Activated gamma-delta T cell treated with anti-CD3 and anti-CD28 coated beads, Interleukin-2, amount 50 U/mL, for 16 hours (primary cell): ENCODE measurements at places on chromosomes 16 and 17.

GRCh38 chr17:71080937-71081336, 911.6 kb downstream of the KCNJ2 start:
- no peak for DNase-seq

- no peak for DNase-seq
Measured at GRCh38 chr16:70573451-70574121, 50.0 kb downstream of the SF3B3 start.

DNA sequence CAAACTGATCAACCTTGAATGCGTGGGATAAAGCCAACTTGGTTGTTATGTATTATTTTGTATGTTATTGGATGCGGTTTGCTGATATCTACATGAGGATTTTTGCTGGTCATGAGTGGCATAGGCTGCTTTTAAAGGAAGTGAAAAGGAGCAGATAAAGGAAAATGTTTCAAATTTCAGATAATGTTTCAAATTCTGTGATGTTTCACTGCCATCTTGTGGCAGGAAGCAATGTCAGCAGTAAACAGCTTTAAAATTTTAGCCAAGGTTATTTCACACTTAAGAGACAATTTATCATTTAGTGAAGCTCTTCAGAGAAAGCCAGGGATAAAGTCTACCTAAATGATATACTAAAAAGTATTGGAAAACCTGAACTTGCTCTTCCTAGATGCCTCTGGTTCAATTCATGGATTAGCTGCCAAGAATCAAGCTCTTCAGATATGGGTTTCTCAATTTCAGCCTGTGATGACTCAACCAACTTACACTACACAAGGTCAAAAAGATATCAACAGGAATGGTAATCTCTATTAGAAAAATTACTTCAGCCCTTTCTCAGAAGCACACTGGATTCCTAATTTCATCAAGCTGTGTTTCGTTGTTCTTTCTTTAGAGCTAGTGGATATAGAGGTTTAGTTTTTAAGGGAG, 136.0 kb upstream of the C17orf78 start:
- DNase-seq: no peak

DNA sequence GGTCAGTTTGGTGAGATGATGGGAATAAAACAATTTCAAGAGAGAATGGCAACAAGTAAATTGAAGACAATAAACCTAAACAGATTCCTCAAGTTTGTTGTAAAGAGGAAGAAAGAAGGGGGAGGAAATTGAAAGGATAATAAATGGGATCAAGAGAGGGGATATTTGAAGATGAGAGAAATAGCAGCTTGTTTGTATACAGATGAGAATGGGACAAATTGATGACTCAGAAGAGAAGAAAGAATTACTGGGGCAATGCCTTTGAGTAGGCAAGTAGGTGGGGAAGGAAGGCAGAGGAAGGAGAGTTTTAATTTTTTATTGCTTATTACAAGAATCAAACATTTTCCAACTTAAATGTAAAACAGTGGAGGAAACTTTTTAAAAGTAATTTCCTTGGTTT, 98.3 kb downstream of the CHD9 start:
- no peak for DNase-seq

DNA sequence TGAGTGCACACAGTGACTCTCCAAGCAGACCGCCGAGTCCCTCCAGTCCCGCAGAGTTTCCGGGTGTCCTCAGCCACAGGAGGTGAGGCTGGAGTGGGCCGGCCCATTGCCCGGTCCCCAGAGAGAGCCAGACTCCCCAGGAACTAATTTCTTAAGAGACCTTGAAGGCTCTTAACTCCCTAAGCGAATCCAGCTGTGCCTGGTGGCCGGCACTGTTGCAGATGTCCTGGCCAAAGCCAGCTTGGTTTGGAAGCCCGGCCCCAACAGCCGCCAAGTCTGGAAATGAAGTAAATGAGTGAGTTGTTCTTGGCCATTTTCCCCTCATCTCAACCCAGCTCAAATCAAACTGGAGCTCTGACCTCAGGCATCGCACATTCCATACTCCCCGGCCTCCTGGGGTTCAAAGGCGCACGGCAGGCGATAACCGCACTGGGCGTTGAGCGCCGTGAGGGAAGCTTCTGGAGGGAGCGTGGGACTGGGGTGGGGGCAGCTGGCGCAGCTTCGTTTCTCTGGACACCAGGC, 42.0 kb downstream of the CMIP start:
- DNase-seq: no peak

DNA sequence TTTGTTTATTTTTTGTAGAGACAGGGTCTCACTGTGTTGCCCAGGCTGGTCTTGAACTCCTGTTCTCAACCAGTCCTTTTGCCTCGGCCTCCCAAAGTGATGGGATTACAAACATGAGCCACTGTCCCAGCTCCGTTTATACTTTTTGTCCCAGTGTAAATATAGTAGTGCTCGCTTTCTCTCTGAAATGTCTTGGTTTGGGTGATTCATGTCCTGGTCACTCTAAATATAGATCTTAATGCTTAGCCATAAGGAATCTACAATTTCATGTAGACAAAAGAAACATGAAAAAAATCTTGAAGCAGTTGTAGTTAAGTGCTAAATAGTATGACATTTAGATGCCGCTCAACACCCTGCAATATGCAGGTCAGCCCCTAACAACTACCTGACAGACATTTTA, 126.9 kb downstream of the KATNIP start:
- no peak for DNase-seq

DNA sequence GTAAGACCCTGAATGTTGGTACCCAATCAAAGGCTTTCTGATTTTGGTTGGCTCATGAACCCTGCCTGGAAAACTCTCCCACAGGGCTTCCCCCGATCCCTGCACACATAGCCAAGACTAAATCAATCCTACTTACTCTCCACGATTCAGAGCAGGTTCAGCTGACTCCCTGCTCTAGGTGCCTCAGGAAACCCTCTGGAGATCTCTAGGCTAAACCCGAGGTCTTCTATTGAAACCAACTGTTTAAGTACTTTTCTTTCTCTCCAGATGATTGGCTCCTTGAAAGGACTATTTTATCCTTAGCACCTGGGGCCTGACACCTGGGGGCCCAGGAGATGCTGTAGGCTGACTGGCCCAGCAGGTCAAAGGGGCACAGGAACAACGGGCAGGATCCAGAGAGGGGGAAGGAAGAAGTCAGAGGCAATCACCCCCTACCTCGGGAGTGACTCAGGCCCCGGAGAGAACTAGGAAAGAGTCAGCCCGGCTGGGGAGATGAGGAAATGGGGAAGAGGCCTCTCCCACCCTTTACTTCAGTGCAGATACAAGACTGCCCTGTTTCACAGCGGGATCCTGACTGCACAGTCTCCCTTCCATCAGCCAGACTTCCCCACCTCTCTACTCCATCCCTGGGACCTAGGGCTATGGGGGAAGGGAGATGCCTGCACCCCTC, 2.0 kb downstream of the TBC1D10B start:
- DNase-seq: no peak

DNA sequence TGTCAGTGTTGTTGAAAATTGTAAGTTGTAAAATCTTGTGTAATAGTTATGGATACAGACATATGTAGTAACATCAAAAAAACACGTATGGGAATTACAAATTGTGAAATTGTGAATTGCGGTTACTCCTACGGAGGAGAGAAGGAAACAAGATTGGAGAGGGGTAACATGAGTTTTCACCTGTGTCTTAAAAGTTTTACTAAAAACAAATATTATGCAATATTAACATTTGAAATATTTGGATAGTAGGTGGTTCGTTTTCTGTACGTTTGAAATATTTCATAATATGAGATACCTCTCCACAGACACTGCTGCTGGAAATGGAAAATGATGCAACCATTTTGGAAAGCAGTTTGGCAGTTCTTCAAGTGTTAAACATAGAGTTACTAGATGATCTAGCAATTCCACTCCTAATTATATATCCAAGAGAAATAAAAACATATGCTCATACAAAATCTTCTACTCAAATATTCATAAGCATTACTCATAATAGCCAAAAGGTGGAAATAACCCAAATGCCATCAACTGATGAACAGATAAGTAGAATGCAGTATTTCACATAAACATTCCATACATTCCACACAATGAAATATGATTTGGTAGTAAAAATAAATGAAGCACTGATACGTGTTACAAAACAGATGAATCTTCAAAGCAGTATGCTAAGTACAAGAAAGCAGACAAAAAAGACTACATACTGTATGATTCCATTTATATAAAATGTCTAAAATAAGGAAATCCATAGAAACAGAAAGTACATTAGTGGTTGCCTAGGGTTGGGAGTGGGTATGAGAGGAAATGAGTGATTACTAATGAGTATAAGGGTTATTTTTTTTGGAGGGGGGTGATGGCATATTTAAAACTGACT, 40.7 kb upstream of the ABCA10 start:
- no peak for DNase-seq

GRCh38 chr17:55458978-55459377, 37.3 kb upstream of the MMD start:
- DNase-seq: no peak

GRCh38 chr16:729768-730665, 3.1 kb downstream of the HAGHL start:
- no peak for DNase-seq

DNA sequence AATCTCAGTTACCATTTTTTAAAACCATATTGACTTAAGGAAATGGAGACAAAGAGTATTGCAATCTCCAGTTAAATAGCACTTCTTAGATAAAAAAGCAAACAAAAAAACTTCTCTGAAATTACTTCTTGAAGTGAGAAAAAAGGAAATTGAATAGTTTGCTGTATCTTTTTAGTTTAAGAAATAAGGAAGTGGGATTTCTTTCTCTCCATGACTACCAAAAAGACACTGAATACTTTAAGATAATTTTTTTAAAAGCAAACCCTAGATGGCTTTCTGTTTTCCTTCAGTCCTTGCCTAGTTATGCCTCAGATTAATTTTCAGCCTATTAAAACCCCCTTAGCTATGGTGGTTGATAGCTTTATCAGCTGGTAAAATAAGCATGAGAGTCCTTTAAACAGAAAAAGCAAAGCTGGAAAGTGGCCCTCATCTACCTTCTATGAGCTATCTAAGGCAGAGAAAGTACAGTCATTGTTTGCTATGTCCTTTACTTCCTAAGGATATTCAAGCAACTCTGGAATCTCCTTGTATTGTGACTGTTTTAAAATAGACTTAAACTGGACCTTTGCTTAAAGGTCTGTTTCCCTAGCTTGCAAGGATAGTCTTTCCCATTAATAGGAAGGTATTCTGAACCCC, 28.6 kb downstream of the TPPP3 start:
- no peak for DNase-seq

- no peak for DNase-seq
Measured at GRCh38 chr17:14604591-14605266, 303.8 kb downstream of the HS3ST3B1 start.

DNA sequence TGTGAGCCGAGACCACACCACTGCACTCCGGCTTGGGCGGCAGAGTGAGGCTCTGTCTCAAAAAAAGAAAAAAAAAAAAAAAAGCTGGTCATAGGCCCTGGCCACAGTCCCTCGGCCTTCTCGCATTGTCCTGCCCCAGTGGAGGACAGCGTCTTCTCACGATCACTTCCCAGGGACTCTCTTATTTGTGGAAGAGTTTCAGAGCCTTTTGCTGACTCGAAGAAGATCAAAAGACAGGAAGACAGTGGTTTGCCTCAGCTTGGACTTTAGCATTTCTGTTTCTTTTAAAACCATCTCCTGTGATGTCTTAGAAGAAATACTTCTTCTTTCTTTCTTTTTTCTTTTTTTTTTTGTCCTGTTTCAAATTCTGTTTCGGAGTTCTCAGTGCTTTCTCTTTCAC, 210.0 kb downstream of the FTO start:
- no peak for DNase-seq

DNA sequence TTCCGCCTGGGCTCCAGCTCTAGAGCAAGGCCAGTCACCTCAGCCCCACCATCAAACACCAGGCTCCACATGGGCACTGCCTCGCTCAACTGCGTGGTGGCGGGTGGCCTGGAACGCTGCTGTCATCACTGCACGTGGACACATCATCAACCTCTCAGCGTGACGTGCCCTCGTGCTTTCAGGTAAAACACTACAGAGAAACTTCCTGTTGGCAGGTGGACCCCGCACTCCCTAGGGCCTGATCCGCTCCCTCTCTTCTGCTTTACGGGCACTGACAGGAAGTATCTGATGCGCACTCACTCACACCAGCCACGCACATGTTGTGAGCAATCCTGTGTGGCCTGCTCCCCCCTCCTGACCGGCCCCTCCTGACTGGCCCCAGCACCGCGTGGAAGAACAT, 87.4 kb downstream of the ANKRD11 start:
- no peak for DNase-seq

GRCh38 chr16:53529513-53529912, 26.5 kb upstream of the AKTIP start:
- DNase-seq: no peak

DNA sequence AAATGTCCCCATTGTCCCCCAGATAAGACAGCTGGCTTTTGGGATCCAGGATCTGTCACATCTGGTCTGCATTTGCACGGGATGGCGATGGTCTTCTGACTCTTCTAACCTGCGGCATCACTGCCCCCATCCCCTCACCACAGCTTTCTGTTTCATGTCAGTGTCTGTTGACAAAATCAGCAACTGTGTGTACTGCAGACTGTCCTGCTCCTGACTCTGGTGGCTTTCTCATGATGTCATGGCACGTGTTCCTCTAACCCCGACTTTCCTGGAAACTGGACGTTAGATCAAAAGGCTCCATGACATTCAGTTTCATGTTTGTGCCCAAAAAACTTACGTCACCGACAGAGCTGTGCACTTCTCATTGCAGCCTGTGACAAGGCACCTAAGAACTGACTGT, 30.1 kb upstream of the CPNE2 start:
- no peak for DNase-seq

DNA sequence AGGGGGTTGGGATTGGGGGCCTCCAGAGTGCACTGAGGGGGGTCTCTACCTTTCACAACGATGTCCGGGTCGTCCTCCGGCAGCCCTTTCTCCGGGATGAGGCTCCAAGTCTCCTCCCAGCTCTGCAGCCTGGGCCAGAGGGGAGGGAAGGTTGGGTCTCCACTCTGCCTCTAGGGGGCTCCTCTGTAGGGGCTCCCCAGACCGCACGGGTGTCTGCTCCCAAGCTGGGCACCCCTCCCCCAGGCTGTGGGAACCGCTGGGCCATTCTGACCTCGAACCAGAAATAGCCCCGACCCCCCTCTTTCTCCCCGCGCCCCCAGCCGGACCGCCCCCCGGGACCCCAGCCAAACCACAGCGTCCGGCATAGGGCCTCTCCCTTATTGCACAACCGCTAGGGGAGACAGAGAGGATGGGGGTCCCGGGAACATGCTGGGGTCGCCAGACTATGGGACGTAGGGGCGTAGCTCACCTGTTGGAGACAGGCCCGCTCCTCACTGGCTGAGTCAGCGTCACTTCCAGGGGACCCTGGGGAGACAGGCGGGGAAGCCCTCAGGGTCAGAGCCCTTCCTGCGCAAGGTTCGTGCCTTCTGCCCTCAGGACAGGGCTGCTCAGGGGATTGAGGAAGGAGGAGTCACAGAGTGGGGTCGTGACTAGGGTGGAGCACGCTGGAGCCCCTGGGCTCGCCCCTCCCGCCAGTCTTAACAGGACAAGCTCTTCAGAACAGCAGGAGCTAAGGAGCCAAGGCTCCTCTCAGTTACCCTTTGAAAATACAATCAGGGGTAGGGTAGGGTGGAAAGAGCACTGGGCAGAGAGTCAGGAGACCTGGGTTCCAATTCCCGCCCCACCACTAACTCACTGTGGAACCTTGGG, 2.7 kb downstream of the PLEKHH3 start:
- DNase-seq: no peak
